ENCODE measurements at places on chromosomes 6 and 20.

DNA sequence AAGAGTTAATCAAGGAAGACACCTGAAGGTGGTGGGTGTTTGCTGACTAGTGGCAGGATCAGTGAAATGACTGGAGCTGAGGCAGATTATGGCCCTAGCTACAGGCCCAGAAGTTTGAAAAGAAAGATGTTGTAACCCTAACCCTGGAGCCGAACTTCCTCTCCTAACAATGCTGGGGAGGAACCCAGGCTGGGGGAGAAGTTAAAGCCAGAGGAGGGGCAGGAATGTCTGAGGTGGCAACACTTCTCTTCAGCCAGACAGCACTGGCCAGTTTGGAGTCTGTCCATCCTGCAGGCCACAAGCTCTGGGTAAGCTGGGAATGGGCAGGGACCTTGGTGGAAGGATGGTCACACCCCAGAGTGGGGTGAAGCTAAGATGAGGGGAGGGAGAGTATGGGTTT, at the start of gene LST1:
TSS of gene LST1 (plus strand) at position 270 of the 400 bp plus-strand sequence. CDS start 1,023 bp downstream, outside the sequence.
- DNase-seq: no peak

- DNase-seq: no peak
Measured at GRCh38 chr20:31593221-31594001, 11.7 kb upstream of the ID1 start.

DNA sequence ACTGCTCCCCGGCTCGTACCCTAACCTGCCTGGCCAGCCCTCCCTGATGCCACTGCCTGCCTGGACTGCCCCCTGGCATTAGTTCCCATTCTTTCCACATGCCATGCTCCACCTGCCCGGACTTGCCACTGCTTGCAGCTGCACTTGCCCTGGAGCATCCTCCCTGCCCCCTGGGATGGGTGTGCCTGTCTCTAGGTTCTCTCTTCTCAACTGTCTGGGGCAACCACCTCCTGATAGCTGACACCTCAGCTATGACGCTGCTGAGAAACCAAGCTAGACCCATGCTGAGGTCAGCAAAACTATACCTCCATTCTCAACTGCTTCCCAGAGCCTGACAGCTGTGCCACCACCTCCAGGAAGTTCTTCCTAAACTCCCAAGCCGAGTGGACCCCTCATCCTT, 72.1 kb downstream of the PERP start:
- DNase-seq: no peak

DNA sequence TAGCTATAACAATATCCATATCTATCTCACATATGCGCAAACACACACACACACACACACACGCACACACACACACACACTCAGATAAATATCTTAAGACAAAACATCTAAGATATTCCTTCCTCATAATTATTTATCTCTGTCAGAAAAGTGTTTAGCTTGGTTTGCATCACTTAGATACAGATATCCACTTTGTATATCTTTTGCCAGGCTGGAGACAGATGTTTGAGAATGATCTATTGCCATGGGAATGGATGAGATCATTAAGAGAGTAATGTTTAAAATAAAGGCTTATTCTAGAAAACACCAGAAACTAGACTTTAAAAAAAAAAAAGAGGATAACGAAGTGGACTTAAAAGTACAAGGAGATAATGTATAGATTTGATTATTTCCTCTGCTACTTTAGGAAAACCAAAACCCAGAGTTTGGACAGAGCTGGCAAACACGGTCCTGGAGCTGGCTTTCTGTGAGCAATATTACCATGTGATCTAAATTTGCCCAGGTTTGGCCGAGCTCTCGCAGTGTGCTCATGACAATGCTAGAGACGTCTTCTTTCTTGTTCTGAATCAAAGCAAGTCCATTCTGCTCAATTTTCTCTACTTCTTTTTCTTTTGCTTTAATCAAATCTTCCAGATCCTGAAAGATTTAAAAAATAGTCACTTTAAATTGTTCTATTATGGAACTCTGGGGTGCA, 411.8 kb downstream of the SYNE1 start:
- DNase-seq: no peak

GRCh38 chr6:1387876-1388629, 1.3 kb upstream of the FOXF2 start:
- no peak for DNase-seq

DNA sequence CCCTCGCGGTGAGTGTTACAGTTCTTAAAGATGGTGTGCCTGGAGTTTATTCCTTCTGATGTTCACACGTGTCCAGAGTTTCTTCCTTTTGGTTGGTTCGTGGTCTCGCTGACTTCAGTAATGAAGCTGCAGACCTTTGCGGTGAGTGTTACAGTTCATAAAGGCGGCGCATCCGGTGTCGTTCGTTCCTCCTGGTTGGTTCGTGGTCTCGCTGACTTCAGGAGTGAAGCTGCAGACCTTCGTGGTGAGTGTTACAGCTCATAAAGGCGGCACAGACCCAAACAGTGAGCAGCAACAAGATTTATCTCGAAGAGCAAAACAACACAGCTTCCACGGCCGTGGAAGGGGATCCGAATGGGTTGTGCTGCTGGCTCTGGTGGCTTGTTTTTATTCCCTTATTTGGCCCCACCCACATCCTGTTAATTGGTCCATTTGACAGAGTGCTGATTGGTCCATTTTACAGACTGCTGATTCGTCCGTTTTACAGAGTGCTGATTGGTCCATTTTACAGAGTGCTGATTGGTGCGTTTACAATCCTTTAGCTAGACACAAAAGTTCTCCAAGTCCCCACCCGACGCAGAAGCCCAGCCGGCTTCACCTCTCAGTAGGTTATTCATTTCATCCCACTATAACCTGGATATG, 48.2 kb upstream of the ARG1 start:
- no peak for DNase-seq

- no peak for DNase-seq
Measured at GRCh38 chr6:157143171-157143889, 180.0 kb downstream of the TMEM242 start.

DNA sequence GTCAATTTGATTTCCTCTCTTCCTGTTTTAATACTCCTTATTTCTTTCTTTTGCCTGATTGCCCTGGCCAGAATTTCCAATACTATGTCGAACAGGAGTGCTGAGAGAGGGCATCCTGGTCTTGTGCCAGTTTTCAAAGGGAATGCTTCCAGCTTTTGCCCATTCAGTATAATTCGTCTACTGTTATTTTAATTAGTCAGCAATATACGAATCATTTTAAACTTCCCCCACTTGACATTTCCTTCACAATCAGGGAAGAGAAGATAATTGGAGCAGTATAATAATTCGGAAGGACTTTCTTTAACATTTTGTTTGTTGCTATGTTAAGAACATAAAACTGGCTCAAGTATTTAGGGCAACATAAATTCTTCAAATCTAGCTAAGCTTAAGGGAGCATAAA, 860.3 kb upstream of the SLC35B3 start:
- DNase-seq: no peak

GRCh38 chr6:33080127-33081089, 4.6 kb downstream of the HLA-DPB1 start:
- DNase-seq: no peak

GRCh38 chr6:7418238-7418905, 28.8 kb downstream of the RIOK1 start:
- no peak for DNase-seq

DNA sequence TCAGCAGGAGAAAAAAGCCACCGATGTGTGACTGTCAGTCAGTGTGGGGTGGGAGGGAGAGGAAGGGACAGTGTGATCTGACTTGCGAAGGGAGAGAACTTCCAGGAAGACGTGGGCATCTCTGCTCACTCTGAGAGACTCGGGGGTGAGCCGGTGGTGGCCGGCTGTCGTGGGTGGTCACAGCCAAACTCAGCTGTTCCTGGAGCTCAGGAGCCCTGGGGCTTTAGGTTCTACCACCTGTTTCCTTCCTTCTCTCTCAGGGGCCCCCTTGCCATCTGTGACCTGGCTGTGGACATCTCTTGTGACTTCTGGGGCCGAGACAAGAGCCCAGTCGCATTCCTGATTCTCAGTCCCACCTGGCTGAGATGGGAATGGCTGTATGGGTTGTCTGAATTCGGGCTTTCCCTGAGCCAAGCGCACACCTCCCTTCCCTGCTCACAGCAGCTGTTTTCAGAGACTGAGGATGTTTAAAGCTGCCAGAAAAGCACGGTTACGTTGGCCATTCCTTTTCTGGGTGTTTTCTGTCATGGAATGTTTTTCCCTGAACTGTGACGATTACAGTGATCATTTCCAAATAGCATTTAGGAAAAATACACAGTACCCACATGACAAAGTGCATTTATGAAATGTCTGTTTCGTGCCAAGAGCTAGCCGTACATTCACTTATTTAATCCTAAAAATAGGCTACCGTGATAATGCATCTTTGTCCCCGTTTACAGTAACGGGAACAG, 36.5 kb downstream of the SYNJ2 start:
- DNase-seq: no peak

DNA sequence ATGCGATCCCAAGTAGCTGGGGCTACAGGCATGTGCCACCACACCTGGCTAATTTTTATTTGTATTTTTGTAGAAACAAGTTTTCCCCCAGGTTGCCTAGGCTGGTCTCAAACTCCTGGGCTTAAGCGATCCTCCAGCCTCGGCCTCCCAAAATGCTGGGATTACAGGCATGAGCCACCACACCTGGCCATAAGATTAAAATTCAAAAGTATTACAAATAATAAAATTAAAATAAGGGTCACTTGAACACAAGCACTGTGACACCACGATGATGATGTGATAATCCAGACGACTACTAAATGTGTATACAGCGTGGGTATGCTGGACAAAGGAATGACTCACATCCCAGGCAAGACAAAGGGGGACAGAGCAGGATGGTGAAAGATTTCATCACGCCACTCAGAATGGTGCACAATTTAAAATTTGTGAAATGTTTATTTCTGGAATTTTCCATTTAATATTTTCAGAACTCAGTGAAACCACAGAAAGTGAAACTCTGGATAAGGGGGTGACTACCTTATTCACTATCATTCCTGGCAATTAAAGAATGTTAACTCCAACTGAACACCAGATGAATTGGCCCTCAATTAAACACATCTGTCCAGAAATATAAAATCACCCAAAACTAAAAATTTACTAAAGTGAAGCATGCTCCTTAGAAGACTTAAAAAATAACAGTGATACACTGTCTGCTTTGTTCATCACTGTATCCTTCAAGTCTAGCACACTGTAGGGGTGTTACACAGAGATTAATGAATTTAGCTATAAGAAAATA, 13.1 kb downstream of the B4GALT5 start:
- peak; percentile 39 for DNase-seq

- DNase-seq: no peak
Measured at GRCh38 chr6:37675606-37676005, 22.1 kb downstream of the MDGA1 start.

DNA sequence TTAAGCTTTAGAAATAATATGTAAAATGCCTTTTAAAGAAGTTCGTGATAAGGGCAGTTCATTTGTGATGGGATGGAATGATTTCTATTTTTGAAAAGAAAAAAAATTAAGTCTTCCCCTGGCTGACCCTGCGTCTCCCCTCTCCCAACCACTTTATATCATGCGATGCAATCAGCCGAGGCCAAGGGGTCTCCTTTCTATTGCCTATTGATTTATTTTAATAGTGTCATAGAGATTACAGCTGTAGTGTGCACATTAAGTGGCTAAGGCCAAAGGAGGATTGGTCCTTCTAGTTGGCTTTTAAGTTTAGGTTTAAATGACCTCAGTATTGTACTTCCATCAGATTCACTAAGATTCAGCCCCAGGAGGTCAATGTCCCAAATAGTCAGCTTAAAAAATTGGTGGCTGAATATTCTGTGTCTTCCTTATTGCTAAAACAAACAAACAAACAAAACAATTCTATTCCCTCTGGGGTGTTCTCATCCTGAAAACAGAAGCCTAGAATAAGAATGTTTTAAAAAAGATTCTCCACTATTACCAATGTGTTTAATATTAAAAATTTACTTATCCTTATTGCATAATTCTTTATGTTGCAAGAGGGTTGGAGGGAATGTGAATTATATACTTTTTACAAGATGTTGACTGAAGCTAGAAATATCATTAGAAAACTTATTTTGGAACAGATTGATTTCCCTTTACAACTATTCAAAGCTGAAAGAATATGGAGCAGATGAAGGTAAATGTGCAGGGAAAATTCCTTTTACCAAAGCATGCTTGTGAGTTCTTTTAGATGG, 359.1 kb downstream of the SAMD5 start:
- DNase-seq: no peak

GRCh38 chr20:37970856-37971245, 62.4 kb downstream of the TTI1 start:
- DNase-seq: no peak

GRCh38 chr6:35797837-35798526, 859 bp upstream of the CLPS start:
- no peak for DNase-seq

DNA sequence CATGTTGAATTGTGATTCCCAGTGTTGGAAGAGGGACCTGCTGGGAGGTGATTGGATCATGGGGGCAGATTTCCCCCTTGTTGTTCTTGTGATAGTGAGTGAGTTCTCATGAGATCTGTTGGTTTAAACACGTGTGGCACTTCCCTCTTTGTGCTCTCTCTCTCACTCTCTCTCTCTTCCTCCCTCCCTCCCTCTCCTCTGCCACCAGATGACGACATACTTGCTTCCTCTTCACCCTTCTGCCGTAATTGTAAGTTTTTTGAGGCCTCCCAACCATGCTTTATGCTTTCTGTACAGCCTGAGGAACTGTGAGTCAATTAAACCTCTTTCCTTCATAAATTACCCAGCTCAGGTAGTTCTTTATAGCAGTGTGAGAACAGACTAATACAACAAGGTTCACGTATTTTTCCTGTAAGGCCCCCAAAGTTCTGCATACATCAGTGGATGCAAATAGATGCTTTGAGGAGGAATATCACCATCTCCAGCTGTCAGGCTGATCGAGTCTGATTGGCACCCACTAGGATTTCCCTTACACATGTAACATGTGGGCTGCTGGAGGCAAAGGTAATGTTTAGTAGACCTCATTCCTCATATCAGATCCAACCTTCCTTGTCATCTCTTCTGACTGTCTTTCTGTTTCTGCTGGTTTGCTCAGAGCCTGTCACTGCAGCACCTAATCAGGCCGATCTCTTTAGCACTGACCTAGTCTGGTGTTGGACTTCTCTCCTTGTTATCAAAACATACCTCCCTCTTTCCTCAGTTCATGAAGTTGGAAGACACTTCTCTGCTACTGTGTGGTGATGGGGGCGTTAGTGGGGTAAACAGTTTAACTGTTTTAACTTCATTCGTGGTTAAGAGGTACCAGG, 54.3 kb upstream of the BACH2 start:
- DNase-seq: no peak

DNA sequence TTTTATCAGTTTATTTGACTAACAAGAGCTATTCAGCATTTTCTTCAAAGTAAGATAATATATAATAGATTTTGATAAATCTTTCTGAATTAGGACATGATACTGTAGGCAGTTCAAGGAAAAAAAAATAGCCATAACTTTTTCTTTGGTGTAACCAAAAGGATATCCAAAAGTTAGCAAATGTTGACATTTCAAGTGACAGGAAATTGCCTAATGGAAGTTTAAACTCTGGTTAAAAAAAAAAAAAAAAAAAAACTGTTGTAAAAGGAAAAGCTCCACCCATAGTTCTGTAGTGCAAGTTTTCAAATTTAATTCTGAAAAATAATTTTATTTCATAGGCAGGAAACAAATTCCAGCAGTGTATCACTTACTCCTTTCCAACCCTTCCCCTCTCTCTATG, 18.8 kb downstream of the HEBP2 start:
- DNase-seq: no peak

GRCh38 chr6:31581434-31582229, 592 bp downstream of the LTB start:
- DNase-seq: no peak

- DNase-seq: peak; percentile 75
Measured at GRCh38 chr20:21615617-21616080, 89.8 kb upstream of the PAX1 start.

- DNase-seq: no peak
Measured at GRCh38 chr6:5486214-5486613, 224.9 kb downstream of the FARS2 start.

GRCh38 chr6:170449835-170450753, 103.0 kb downstream of the PSMB1 start:
- DNase-seq: no peak
